ENCODE measurements at places on chromosomes 16 and 17.

DNA sequence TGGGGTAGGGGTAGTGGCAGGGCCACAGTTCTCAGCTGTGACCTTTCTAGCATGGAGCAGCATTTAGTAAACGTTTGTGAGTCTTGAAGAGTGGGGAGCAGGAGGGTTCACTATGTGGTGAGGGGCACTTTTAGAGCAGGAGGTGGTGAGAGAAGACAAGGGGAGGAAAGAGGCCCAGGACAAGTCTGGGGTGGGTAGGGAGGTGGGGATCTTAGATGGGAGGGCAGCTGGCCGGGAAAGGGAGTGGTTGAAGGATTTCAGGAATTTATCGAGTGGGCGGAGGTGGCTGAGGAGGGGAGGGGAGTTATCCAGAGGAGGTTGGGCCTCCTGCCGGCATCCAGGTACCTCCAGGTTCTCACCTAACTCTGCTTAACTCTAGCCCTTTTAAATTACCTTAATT, 1.9 kb downstream of the CLEC16A start:
- DNase-seq: no peak

DNA sequence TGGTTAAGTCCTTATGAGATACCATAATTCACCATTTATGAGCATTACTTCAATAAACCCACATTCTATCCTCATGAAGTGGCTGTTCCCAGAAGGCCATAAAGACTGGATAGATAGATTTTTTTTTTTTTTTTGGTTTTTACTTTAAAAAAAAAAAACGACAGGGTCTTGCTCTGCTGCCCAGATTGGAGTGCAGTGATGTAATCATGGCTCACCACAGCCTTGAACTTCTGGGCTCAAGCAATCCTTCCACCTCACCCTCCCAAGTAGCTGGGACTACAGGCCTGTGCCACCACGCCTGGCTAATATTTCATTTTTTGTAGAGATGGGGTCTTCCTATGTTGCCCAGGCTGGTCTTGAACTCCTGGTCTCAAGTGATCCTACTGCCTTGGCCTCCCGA, 102.3 kb downstream of the XYLT1 start:
- DNase-seq: no peak

DNA sequence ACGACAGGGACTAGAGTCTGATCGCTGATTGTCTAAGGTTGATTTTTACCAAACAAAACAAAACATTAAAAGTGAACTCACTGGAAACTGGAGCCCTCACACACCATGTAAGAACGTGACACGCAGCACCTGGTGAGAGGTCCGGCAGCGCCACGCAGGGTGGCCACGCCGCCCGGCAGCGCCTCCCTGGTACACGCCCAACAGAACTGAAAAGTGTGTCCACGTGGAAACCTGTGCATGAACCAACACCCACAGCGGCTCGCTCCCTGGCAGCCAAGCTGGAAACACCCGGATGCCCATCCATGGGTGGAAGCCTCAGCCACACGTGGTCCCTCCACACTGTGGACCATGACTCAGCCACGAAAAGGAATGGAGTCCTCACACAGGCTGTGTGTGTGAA, 9.1 kb downstream of the GALNS start:
- DNase-seq: no peak

DNA sequence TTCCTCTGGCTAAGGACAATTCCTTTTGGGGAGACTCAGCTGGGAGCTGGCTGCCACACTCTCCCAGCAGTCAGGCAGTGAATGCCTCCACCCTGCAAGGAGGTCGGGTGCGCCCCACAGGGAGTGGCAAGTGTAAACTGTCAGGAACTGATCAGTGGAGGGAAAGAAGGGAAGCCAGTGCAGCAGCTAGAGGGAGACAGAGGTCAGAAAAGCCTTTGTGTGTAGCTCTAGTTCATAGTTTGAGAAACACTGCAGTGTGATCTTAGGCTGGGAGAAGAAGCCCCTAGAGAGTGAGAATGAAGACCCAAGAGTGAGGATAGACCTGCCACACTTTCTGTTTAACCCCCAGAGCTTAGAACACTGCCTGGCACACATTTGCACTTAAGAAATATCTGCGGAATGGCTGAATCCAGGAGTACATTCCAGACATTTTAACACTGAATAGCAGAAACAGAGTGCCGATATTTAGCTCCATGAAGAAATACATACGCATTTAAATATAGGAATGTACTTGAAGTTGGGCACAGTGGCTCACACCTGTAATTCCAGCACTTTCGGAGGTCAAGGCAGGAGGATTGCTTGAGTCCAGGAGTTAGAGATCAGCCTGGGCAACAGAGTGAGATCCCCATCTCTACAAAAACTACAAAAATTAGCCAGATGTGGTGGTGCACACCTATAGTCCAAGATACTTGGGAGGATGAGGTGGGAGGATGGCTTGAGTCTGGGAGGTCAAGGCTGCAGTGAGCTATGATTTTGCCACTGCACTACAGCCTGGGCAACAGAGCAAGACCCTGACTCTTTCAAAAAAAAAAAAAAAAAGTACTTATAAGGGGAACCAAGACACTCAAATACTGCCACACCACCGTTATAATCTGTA, 11.1 kb upstream of the SLC5A11 start:
- DNase-seq: no peak

DNA sequence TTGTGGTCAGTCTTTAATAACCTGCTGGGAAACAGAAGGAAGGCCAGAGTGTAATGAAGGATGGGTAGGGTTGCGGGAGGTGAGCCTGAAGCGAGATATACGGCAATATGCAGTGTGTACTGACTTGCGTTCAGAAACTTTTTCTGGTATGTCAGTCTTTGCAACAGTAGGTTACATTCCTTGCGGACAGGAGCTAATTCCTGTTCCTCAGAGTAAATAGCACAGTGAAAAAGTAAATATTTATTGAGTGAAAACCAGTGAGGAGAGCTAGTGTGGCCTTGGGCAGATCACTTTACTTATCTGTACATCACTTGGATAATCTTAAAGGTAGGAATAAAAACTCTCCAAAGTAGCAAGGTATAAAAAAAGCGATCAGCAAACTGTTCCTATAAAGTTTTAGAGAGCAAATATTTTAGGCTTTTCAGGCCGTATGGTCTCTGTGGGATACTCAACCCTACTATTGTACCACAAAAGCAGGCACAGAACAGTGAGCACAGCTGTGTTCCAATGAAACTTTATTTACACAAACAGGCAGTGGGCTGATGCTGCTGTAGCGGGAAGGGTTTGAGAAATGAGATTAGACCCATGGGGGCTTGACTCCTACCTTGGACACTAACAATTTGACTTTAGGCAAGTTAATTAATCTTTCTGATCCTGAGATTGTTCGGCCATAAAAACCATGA, 348.0 kb downstream of the UTP18 start:
- no peak for DNase-seq

- DNase-seq: no peak
Measured at GRCh38 chr16:12881740-12882139, 19.7 kb upstream of the SHISA9 start.

DNA sequence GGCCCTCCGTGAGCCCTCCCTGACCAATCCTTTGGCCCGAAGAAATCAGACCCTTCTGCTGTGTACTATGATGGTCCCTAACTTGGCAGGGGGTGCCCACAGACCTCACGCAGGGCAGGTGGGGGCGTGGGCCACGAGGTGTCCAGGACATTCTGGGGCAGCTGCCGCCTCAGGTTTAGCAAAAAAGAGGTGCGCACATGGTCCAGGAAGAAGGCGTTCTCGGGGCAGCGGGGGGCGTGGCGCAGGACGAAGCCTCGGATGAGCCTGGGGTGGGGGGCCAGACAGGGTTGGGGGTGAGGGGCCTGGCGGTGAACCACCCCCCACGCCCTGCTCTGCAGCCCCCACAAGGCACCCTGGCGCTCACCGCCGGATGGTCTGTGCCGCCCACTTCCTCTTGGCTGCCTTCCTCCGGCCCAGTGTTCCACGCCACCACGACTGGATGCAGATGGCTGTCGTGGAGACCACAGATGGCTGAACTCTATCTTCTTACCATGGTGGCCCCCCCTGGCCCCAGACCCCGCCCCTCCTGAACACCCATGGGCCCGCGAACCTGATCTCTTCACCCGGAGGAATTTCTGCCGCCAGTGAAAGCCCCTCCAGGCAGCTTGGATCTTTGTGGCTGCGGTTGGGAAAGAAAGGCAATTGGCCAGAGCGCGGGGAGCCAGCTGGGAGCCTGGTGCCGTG, 14.2 kb upstream of the CRK start:
- no peak for DNase-seq

Data from tibial nerve (tissue), 4 donors.